ENCODE measurements at places on chromosomes 4 and X.

GRCh38 chrX:21384178-21384577 is 10.0 kb downstream of the CNKSR2 start:
- DNase-seq = no peak

DNA sequence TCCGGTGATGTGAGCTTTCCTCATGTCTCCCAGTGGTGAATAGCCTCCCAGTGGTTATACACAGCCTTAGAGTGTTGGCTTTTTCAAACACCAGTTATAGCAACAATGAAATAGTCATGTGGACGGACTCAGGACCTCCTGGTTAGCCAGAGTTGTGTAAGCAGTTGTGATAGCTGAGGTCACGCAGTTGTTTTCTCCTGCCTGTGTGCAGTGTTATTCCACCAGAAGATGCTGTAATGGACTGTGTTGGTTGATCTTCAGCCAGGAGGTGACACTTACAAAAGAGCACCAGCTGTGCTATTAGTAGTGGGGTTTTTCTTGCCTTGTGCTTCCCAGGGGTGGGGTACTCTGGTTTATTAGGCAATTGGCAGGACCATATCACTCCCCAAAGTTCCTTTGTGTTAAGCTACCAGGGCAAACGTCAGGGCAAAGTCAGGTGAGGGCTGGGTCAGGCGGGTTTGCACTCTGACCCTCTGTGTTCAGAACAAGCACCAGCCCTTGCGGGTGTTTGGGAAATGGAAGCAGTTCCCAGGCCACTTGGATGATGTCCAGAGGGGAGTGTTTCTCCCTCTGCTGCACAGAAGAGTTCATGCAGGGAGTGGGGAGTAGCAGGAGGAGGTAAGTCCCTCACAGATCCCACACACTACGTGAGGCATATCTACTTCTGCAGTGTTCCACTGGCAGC is 252.6 kb downstream of the TMEM47 start:
- no peak for DNase-seq

DNA sequence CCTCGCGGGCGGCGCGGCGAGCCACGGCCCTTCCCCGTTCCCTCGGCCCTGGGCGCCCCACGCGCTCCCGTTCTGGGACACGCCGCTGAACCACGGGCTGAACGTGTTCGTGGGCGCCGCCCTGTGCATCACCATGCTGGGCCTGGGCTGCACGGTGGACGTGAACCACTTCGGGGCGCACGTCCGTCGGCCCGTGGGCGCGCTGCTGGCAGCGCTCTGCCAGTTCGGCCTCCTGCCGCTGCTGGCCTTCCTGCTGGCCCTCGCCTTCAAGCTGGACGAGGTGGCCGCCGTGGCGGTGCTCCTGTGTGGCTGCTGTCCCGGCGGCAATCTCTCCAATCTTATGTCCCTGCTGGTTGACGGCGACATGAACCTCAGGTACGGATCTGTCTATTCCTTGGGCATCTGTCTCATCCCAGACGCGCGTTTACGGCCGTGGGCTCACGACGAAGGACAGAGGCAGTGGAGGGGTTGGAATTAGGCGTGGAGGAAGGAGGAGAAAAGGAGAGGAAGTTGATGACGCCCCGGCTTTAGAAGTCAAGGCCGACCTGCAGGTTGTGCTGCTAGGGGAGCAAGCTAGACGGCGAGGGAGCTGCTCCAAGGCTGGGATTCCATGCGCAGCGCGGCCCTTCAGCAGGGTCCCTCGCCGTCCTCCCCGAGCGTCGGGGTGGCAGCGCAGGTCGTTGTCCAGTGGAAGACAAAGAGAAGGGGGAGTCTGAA is 792 bp downstream of the SLC10A4 start:
- DNase-seq = no peak

DNA sequence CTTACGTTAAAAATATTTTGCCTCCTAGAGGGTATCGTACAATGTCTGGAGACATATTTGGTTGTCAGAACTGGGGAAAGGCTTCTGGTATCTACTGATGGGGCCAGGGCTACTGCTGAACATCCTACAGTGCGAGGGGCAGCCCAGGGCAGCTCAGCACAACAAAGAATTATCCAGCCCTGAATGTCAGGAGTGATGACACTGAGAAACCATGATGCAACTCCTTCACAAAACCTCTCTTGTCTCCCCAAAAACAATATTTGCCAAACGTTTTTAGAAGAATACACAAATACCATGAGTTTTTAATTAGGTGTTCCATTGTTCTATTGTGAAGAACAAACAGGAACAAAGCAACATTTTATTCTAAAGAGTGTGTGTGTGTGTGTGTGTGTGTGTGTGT is 43.4 kb upstream of the CLNK start:
- no peak for DNase-seq

GRCh38 chr4:140645614-140646412 is 77.1 kb upstream of the UCP1 start:
- DNase-seq = no peak

- DNase-seq = no peak
These were observed 252.8 kb downstream of the NAP1L3 start for GRCh38 chrX:93420525-93421082.

DNA sequence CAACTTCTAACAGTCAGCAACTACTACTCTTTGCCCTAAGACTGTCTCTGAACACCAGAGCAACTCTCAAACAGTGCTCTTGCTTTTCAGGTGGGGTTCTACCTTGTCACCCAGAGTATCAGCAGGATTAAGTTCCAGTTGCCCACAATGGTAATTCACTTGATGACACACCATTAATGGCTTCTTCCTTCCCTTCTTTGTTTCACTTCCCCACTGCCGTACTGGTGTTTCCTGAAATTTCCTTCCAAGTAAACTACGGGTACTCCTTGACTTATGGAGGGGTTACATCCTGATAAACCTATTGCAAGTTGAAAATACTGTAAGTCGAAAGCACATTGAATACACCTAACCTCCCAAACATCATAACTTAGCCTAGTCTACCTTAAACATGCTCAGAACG is 36.6 kb upstream of the PDK3 start:
- DNase-seq = no peak

GRCh38 chrX:78622831-78623230 is 36.3 kb downstream of the RTL3 start:
- DNase-seq = no peak

All from stimulated activated CD4-positive, alpha-beta T cell treated with anti-CD3 and anti-CD28 coated beads, TNF-alpha, amount 100 ng/mL, for 48 hours (primary cell).